ENCODE measurements at places on chromosomes 12 and 14.

- DNase-seq: no peak
Observed at GRCh38 chr14:61899497-61899896, 137.3 kb downstream of the SNAPC1 start.

- no peak for DNase-seq
Observed at GRCh38 chr12:4024701-4025100, 151.5 kb upstream of the PARP11 start.

- no peak for DNase-seq
Observed at GRCh38 chr14:30179381-30180130, 251.9 kb upstream of the PRKD1 start.

DNA sequence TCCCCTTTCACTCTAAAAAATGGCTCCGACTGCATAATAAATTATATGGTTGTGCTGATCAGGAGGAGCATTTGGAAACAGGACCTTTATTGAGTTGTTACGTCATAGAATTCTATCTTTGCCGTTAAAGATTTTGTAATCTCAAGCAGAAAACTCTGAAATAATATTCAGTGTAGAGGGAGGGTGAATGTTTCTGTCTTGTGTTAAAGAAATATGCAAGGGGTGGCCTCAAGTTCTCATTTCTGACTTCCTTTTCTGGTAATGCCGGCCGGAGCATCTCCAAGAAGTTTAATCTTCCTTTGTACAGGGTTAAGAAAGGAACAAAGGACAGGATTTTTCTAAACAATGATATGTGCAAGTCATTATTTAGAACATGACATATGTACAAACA, 165.1 kb downstream of the SLC38A4 start:
- DNase-seq: no peak

- DNase-seq: no peak
Observed at GRCh38 chr12:59627582-59627981, 31.8 kb downstream of the SLC16A7 start.

DNA sequence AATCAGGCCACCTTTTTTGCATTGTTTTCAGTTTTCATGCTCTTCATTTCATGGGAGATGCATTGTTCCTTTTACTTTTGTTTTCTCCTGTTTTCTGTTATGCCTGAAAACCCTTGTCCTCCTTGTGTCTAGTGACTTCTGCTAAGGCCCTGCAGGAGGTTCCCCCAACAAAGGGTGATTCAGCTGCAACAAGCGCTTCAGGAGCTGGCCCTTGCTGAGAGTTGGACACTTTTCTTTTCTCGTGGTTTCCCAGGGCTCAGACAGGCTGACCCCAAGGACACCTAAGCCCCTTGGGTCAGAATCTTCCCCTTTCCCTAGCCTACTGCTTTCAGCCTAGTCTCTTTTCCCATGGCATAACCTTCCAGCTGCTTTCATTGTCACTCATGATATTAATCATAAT, 98.9 kb downstream of the PLXNC1 start:
- no peak for DNase-seq

- DNase-seq: no peak
Observed at GRCh38 chr14:89618811-89619551, 201.9 kb upstream of the FOXN3 start.
